Stimulated activated CD4-positive, alpha-beta T cell treated with anti-CD3 and anti-CD28 coated beads, Interleukin-1b, Interleukin-23, amount 100 ng/mL, for 1 hour (primary cell): ENCODE measurements at places on chromosomes 12 and 14.

DNA sequence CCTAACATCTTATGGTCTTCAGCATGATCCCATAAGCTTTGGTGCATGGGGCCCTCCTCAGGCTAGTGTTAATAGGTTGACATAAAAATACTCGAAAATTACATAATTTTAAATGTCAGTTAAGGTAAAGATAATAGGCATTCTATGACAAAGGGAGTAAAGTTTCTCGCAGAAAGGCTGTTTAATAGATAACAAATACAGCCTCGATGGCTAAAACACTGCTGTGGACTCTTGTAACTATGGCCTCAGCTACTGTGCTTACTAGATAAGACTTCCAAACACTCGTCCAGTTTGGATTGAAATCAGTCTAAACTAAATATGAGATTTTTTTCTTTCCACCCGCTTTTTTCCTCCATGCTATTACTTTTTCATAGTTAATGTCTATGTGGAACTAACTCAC, 23.2 kb upstream of the MGST1 start:
- no peak for DNase-seq

- no peak for DNase-seq
These were observed 2.5 kb downstream of the PPP1R3E start for GRCh38 chr14:23299986-23300686.

DNA sequence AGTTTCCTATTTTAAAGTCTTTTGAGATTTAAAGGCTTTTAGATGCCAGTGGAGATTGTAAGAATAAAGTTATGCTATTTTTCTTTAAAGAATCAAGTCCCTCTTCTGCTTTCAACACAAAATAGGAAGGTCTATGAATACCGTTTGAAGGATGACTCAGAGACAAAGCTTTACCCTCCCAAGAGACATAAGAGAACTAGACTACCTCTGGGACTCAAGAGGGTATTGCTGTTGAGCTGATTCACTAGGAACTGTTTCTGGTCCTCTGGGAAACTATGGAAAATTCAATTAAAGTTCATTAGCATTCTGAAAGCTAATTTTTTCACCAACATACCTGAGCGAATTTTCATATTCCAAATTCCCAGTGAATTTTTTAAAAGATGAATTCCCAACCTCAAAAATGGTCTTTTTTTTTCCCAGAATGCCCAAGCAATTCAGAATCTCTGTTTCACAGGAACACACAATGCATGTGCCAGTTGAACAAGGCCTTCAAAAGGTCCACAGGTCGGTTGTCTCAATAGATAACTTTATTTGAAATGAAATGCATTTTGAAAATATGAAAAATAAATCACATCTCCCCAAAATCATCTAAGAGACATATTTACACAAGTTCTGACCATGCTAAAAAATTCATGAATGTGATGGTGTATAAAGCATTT, 6.5 kb downstream of the PHLDA1 start:
- no peak for DNase-seq

DNA sequence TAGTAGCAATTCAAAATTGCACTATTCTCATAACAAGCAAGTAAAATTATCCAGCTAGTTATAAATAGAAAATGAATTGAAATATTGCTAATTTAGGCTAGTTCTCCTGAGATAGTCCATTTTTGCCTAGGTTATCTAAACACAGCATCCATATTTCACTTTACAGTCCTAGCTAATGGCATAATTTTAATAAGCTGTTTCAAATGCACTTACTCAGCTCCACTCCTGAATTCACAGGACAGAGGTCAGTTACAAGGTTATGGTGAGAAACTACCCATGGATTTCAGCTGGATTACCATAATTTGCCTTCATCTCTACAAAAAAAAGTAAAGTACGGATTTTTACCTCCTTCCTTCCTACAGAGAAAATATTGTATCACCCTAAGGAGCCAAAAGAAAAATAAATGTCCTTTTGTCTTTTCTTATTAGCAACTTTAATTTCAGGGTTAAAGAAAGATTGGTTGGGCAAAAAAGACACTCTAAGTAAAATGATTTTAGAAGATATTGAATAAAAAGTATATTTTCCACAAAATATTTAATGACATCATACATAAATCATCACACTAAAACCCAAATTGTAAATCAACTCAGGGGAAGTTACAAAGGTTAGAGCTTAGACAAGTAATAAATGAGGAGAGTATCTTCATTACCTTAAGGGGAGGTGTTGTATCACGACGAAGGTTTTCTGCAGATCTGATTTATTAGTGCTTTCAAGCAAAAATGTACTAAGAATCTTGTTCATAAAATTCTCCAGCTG, 377.4 kb downstream of the C12orf50 start:
- no peak for DNase-seq

DNA sequence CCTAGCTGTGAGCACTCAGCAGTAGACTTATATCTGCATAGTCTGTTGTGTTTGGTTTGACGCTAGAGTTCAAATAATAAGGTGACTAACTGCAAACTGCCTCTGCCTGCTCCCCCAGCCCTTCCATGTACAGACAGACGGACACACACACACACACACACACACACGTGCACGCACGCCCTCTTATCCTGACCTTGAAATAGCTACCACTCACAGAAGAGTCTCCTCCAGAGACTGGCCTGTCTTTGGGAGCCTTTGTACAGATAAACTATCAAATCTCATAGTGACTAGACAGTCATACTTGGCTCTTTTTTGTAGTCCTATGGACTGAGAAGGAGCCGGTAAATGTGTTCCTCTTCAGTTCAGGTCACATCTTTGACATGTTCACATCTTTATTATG, 158.4 kb downstream of the FBXL14 start:
- no peak for DNase-seq

- DNase-seq = no peak
These were observed 926.8 kb downstream of the BCL11B start for GRCh38 chr14:98345161-98345560.

DNA sequence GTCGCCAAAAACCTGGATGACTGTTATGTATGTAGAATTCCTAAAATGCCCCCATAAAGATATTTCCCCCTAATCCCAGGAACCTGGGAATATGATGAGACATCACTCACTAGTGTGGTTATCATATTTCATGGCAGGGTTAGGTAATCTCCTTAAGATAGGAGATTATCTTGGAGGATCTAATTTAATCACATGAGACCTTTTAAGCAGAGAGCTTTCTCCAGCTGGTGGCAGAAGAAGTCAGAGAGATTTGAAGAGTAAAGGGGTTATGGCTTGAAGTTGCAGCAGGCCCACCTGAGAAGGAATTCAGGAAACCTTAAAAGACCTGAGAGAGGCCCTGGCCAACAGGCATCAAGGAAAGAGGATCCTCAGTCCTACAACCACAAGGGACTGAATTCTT, 53.6 kb downstream of the DYRK2 start:
- DNase-seq = no peak

DNA sequence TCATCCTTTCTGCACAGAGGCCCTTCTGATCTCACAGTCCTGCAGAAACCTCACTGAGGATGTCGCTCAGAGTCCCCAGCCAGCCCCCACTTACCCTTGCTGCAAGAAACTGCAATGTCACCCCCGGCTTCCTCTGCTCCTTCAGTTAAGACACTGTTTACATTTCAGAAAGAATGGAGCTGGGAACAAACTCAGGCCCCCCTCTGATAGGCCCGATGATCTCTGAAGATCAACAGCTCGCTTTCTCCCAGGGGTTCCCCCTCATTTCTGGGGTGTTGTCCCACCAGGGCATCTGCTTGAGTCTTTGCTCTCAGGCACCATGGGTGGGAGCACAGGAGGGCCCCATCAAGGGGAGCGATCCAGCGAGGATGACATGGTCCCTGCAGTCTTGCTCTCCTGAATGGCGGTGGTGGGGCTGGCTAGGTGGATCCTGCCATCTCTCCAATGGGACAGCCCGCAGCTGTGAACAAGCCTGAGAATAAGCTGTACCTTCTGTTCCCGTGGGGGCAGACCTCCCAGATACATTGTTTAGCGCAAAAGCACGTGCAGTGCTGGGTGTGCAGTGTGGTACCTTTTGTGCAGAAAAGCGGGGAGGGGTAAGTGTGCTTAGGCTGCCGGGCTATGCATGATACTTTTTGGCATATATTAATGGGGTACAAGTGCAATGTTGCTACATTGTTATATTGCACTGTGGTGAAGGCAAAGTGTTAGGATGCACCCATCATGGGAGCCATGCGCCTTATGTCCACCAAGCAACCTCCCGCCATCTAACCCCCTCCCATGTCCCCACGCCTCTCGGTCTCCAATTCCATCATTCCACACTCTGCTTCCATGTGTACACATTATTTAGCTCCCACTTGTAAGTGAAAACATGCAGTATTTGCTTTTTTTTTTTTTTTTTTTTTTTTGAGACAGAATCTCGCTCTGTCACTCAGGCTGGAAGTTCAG, 6.7 kb upstream of the NCOR2 start:
- DNase-seq = no peak

DNA sequence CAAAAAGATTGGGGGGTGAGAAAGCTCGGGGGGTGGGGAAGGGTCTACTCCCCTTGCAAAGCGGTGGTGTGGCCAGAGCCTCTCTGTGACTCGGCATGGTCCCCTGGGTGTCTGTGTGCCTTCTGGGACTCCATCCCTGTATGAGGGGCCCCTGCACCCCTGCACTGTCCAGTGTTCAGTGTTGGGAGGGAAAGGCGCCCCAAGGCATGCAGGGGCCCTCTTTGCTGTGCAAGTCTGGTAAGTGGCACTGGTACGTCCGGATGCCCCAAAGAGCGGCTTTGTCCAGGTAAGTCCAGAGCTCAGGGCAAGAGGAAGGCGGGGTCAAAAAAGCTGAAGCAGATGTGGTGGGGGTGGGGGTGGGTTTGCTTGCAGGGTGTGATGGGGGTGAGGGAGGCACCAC, 23.7 kb downstream of the RTL1 start:
- no peak for DNase-seq

GRCh38 chr12:29639893-29640495, 142.5 kb upstream of the OVCH1 start:
- DNase-seq = no peak

DNA sequence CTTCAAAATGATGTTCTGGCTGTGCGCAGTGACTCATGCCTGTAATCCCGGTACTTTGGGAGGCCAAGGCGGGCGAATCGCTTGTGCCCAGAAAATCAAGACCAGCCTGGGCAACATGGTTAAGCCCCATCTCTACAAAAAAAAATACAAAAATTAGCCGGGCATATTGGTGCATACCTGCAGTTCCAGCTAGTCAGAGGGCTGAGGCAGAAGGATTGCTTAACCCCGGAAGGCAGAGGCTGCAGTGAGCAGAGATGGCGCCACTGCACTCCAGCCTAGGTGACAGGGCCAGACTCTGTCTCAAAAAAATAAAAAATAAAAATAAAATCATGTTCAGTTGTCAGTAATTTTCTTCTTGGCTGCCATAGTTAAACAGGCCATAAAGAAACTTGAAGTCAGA, 245.9 kb upstream of the USP15 start:
- DNase-seq = no peak

DNA sequence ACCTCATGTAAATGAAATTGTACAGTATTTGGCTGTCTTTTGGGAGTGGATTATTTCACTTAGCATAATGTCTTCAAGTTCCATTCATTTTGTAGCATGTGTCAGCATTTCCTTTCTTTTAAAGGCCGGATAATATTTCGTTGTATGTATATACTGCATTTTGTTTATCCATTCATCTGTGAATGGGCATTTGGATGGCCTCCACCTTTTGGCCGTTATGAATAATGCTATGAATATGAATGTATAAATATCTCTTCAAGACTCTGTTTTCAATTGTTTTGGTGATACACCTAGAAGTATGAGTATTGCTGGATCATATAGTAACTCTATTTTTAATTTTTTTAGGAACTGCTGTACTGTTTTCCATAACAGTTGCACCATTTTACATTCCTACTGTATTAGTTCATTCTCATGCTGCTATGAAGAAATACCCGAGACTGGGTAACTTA, 164.9 kb downstream of the DYRK2 start:
- no peak for DNase-seq

DNA sequence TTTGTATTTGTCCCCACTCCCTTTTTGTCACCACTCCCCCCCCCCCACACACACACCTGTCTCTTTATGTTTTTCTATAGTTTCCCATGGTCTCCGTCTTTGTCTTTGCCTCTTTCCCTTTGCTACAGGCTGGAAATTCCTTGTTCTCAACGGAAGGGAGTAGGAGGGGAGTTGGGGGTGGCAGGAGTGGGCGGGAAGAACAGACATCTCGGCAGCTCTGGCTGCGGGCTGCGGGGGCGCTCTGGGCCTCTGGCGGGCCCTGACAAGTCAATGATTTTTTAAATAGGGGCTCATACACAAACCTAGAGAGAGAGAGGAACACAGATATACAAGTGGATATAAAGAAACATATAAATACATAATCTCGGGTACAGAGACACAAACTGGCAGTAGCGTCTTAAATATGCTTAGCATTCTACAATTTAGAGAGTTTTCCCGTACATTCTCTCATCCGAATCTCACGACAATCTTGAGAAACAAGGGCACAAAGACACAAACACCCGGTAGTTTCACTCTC, 2.4 kb upstream of the NAB2 start:
- DNase-seq = peak; percentile 50

- no peak for DNase-seq
These were observed 52.0 kb downstream of the KLRG1 start for GRCh38 chr12:9041321-9041720.

DNA sequence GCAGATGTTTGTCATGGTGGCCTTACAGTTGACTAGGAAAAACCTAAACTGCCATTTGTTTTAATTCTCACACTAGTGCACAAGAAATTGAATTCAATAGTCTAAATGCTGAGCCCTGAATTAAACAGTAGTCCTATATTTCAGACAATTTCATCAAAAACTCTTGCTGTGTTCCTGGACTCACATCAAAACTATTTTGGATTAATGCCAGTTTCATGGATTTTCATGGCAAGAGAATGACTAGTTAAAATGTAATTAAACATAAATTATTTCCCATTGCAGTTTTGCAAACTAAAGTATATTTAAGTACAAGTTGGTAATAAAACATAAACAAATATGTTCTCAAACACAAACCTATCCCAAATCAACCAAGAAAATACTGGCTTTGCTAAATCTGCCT, 468.0 kb upstream of the PRICKLE1 start:
- DNase-seq = no peak

DNA sequence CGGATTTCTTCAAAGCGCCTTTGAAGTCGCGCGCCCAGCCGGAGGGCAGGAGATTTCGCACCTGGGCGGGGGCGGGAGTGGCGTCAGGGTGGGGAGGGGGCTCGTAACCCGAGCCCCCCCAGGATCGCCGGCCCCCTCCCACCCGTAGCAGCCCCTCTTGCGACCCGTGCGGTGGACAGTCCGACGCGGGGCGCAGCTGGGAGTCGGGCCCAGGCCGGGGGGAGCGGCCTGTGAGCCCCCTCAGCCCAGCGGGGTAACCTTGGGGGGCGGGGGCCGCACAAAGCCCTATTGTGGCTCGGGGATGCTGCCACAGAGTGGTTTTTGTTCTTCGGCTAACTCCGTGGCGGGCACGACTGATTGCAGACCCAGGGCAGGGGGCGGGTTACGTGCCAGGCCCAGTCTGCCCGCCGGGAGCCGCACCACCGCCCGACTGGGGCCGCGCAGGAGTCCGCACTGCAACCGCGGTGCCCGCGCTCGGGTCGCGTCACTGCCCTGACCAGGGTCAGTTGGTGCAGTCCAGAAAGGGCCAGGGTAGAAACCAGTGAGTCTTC, 4.2 kb upstream of the AAAS start:
- no peak for DNase-seq

- no peak for DNase-seq
These were observed 39.9 kb downstream of the RIN3 start for GRCh38 chr14:92553438-92553837.
